Activated gamma-delta T cell treated with Interleukin-2 at 50 U/mL for 16 hours (primary cell): ENCODE measurements at places on chromosomes 7 and 10.
A peak's percentile ranks its signal among the peaks of the same experiment; 100 is the strongest.

DNA sequence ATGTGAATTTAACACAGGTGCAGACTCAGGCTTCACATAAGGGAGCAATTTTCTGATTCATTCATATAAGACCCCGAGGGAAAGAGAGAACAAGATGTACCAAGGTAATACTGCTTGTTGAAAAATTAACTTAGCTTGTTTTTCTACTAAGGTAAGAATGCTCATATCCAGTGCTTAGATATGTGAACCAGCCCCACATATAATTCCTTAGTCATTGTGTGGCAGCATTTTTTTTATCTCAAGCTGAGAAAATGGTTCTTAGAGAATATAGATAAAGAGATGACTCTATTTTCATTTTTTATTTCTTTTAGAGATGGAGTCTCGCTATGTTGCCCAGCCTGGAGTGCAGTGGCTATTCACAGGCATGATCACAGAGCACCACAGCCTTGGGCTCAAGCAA is 121.8 kb upstream of the SEM1 start:
- no peak for DNase-seq

DNA sequence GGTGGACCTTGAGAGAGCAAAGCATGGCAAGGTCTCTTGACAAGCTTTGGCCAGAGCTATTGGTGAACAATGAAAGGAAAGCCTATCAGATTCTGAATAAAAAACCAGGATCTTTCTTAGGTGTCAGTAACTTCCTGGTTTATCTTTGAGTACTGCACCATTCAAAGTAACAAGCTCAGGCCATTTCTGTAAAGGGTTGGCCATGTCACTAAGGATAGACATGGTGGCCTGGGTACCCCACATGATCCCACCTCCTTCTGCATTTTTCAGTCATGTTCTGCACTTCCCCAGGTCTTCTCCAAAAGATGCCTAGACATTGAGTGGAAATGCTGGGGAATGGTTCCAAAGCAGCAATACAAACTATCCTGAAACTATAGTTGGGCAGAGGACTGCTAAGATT is 242.0 kb downstream of the ARHGAP12 start:
- DNase-seq: no peak

DNA sequence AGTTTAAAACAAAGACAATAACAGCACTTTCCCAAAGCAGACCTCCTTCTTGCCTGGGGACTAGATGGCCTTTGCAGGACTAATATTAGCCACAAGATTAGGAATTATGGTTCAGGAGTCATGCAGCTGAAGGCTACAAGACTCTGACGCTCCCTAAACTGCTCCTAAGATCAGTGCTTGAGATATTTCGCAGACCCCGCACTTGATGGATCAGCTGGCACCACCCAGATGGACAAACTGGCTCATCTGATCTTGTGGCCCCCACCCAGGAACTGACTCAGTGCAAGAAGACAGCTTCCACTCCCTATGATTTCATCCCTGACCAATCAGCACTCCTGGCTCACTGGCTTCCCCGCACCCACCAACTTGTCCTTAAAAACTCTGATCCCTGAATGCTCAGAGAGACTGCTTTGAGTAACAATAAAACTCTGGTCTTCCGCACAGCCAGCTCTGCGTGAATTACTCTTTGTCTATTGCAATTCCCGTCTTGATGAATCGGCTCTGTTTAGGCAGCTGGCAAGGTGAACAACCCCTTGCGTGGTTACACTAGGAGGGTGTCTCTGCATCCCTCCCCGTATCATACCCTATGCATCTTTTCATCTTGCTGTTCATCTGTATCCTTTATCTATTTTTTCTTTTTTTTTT is 26.9 kb upstream of the NRBF2 start:
- DNase-seq: no peak

- no peak for DNase-seq
Observed at GRCh38 chr10:110794808-110795207, 76.9 kb upstream of the PDCD4 start.

GRCh38 chr7:1210321-1210978 is 22.2 kb upstream of the UNCX start:
- DNase-seq: no peak

DNA sequence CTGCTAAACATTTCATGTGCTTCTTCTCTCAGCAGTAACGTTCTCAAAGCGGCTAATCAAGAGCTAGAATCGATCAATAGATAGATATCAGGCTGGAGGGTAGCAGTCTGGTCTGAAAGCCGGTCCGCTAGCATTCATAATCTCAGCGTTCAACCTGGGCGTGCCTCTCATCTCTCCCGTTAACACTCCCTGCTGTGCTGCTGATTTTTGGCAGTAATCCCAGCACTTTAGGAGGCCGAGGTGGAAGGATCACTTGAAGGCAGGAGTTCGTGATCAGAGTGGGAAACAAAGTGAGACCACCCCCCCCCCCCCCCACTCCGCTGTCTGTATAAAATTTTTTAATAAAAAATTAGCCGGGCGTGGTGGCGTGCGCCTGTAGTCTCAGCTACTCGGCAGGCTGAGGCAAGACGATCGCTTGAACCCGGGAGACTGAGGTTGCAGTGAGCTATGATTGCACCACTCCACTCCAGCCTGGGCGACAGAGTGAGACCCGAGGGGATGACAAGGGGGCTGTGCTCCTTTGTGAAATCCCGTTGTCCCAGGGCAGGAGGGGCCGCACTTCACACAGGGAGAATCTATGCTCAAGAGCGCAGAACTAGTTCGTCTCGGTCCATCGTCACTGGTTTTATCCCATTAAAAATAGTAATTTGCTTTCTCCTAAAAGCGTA is 624 bp upstream of the CEP55 start:
- peak; percentile 8 for DNase-seq

DNA sequence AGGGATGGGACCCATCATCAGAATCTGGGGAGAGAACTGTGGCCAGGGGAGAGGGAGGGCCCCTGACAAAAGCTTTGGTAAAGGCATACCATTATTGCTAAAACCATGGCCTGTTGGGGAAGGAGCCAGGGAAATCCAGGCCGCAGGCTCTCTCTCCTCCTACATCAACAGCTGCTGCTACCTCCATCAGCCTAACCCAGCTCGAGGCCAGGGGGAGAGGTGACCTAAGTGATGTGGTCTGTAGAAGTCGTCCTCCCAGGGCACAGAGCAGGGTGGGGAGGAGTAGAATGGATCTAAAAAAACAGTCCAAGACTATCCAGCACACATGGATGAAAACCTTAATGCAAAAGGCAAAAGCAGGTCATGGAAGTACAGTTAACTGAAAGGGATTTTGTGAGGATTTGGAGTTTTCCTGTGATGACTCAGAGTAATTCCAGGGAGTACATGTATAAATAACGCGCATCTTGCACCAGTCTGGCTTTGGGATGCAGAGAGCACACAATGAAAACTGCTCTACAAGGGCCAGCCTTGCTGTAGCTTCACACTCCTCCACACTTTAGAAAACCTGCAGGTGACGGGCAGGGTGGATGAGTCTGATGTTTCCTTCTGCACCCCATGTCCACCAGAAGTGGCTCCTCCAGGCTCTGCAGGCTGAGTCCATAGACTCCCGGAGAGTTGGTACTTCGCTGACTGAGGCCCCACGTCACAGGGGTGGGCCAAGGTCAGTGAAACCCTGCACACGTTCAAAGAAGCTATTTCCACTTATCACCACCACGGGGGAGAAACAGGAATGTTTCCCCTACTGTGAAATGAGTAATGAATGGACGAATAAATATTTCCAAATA is 38.5 kb upstream of the MSMB start:
- no peak for DNase-seq

DNA sequence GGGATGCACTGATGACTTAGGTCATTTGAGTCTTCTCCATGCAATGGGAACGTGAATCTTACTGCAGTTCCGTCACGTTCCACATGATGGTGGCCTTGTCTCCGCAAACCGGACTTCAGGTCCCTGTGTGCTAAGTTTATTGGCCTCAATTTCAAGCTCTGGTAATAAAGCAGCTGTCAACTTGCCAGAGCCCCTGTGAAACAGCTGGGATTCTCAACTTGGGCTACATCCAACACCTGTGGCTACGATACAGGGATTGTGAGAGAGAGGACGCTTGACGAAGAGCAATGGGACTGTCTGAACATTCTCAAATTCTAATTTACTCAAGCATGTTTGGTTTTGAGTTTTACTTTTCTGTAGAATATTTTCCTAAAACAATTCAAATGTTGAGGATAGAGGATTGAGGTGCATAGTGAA is 174.2 kb downstream of the PTN start:
- no peak for DNase-seq

DNA sequence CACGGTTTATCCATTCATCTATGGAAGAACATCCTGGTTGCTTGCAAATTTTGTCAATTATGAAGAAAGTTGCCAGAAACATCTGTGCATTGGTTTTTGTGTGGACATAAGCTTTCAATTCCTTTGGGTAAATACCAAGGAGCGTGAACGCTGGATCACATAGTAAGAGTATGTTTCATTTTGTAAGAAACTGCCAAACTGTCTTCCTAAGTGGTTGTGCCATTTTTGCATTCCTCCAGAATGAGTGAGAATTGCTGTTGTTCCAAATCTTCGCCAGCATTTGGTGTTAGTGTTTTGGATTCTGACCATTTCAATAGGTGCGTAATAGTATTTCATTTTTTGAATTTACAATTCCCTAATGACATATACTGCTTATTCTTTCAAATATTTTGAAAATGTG is 155.3 kb upstream of the FRMD4A start:
- DNase-seq: no peak

GRCh38 chr10:34216348-34216945 is 598.6 kb downstream of the PARD3 start:
- DNase-seq: no peak

DNA sequence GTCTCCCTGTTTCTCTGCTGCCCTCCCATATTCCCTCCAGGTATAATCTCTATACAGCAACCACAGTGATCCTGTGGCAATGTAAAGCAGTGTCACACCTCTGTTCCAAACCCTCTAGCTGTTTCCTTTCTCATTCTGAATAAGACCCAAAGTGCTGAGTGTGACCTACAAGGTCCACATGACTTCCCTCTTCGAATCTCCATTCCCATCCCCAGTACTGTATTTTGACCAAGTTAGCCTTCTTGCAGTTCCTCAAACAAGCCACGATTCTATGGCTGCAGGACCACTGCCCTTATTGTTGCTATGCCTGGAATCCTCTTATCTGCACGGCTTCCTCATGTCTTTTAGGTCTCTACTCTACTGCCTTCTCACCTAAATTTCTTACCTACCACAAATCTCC is 291.9 kb downstream of the DOCK4 start:
- no peak for DNase-seq

DNA sequence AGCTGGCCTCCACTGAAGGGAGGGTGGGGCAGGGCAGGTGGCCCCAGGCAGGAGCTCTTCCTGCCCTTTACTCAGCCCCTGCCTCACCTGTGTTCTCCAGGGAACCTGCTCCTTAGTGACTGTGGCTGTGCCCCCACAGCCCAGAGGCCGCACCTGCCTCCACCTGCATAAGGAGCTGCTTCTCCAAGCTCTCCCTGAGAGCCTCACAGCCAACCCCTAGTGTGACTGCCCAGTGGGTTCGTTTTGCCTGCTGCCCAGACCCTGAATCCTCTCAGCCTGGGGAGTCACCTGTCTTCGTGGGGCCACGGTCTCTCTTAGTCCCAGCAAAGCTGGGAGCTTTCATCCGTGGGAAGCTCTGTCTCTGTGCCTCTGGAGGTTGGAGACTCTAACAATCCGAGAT is 94.4 kb downstream of the GLRX3 start:
- DNase-seq: no peak

DNA sequence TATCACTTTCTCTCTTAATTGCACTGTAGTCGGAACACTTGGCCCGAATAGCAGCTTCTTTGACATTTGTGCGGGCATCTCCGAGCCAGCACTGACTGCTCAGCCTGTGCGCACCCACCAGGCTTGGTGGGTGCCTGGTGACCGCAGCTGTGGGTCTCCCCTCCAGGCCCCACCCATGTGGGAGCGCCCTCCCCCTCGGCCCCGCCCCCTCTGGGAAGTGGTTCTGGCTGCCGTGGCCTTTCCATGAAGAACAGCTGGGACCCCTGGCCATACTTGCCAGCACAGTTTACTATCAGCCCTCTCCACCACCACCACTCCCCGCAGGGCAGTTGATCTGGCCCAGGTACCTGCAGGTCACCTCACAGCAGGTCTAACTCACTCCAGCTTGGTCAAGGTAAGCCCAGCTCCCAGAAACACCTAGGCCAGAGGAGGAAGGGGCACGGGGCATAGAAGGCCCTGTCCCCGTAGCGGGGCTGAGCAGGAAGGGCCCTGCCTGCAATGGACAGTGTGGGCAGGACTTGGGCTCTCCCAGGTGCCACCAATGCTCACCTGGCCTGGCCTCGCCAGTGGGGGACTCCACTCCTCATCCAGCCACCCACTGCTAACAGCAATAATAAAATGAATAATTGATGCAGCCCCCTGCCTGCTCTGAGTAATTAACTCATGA is 5.8 kb downstream of the RASGEF1A start:
- DNase-seq: no peak

- DNase-seq: no peak
Observed at GRCh38 chr7:78863281-78863680, 590.2 kb downstream of the MAGI2 start.

GRCh38 chr10:363152-363551 is 227.9 kb downstream of the ZMYND11 start:
- DNase-seq: no peak

GRCh38 chr10:101682172-101682825 is 12.7 kb downstream of the FBXW4 start:
- no peak for DNase-seq

- no peak for DNase-seq
Observed at GRCh38 chr7:20798694-20799121, 12.0 kb upstream of the SP8 start.

DNA sequence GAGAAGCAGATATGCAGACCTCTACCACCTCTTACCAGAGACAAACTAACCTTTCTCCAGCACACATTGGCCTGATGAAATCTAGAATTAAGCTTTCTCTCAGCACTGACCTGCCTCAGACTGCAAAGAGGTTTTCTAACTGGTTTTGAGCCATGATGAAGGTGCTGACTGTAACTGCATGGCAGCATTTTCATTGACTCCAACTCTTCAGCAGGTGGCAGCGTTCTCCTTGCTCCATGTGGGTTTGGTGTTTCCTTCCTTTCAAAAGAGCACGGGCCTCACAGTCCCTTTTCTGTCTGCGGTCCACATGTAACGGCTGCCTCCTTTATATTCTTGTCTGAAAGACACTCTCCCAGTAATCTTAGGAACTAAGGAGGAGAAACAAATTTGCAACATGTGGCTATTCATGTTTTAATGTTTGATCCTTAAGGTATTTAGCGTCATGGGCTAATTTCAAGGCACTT is 12.6 kb downstream of the KLLN start:
- DNase-seq: peak; percentile 50

GRCh38 chr7:137469191-137469811 is 125.8 kb upstream of the PTN start:
- DNase-seq: no peak

GRCh38 chr7:47232751-47233412 is 349.0 kb downstream of the TNS3 start:
- no peak for DNase-seq

- no peak for DNase-seq
Observed at GRCh38 chr10:60148266-60148840, 241.3 kb downstream of the ANK3 start.

- DNase-seq: no peak
Observed at GRCh38 chr7:104529567-104529966, 201.2 kb downstream of the LHFPL3 start.
